Osteoblast (primary cell): ENCODE measurements at places on chromosomes 7 and 10. TPM values are rescaled to one million over a fixed set of nuclear protein-coding genes. Genes with fewer than 3 reads are reported as not detected.

- H3K4me1 ChIP-seq: peaks cover 16% of the 10 kb centered on the region
- H3K27me3 ChIP-seq: no peaks in the 10 kb centered on the region
- no peaks in the 10 kb centered on the region for H3K36me3 ChIP-seq
- H3K4me3 ChIP-seq: no peak overlapping the region
- DNase-seq: no peak
Observed at GRCh38 chr7:7100432-7100849, 81.9 kb upstream of the C1GALT1 start.

DNA sequence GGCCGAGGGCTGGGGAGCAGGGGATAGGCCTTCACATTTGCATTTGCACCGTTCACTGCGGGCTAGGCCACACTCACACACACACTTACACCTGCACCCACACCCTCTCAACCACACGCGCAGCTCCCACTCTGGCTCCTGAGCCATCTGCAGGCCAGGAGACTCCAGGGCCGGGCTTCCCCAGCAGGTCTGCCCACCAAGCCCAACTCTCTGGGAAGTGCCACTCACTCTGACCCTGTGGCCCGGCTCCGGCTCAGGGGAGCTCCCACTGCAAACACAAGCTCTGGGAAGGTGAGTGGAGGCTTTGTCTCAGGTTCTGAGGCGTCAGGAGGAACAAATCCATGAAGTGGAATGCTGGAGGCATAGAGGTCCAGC, 157.9 kb downstream of the NRF1 start:
- DNase-seq: no peak
- no peak overlapping the region for H3K4me3 ChIP-seq
- no peak overlapping the region for H3K27ac ChIP-seq
- H3K36me3 ChIP-seq: no peaks in the 10 kb centered on the region
- H3K4me1 ChIP-seq: no peaks in the 10 kb centered on the region

The GJD4 gene
- under 0.01 TPM in 1 of 2 replicates, not detected in the other for total RNA-seq

DNA sequence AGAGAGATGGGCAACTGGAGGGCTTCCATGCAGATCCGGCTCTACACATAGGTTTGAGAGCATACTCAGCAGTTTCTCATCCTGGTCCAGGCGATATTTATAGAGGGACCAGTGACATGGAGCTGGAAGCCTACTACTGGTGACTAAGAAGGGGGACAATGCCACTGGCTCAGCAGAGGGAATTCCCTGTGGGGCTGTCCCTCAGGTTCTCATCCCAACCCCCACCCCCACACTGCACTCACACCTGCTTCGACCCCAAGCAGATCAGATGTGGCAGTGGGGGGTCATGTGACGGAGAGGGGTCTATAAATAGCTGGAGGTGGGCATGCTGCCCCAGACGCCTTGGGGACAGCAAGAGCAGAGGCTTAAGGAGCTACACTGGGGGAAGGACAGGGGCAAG, at the start of gene CLCN1:
Gene CLCN1 (plus strand): TSS at position 336 of the 400 bp plus-strand sequence. CDS start 102 bp downstream, outside the sequence.
- H3K36me3 ChIP-seq: no peaks in the 10 kb centered on the region
- DNase-seq: no peak
- H3K4me3 ChIP-seq: no peak within 1 kb of the TSS
- H3K27ac ChIP-seq: no peak within 1 kb of the TSS
- H3K27me3 ChIP-seq: no peaks in the 10 kb centered on the region

The SFRP5 gene
- total RNA-seq: not detected in 2 replicates

The EPHA1 gene
- total RNA-seq: not detected in 2 replicates

The CYP2C19 gene
- not detected in 2 replicates for total RNA-seq

- peaks cover 10% of the 10 kb centered on the region for H3K4me1 ChIP-seq
- H3K27me3 ChIP-seq: no peaks in the 10 kb centered on the region
- no peak overlapping the region for H3K4me3 ChIP-seq
Observed at GRCh38 chr7:5758753-5759335, 22.6 kb downstream of the RNF216 start.

The OR2A5 gene
- not detected in 2 replicates for total RNA-seq

The AGFG2 gene
- total RNA-seq: 6.5 and 9.4 TPM in 2 replicates

The PRRT4 gene
- not detected in 2 replicates for total RNA-seq

DNA sequence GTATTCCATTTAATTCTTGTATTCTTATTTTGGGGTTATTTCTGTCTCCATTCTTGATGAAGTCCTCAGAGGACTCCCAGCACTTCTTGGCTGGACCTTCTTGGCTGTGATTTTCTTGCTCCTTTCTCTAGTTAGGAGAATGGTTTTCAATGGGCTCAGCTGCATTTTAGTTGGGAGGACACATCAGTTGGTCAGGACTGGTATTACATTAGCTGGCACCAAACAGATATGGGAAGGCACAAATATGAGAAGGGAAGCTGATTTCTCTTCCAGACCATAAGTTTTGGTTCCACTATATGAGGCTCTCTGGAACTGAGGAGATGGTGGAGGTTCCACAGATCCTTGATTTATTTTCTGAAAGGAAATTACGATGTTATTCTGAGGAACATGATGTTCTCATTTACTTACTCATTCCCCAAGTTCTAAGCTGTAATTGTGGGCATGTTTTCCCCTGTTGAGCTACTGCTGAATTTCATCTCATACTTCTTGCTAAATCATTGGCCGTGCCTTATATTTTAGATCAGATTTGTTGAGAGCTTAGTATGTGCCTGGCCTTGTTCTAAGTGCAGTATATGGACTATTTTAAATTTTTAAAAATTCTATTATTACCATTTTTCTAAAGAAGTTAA, 261.0 kb downstream of the THSD7A start:
- no peaks in the 10 kb centered on the region for H3K36me3 ChIP-seq
- H3K4me3 ChIP-seq: no peak overlapping the region
- H3K27ac ChIP-seq: no peak overlapping the region
- H3K4me1 ChIP-seq: no peaks in the 10 kb centered on the region

The FOXP2 gene
- 3.8 and 5.8 TPM in 2 replicates for total RNA-seq

- H3K27me3 ChIP-seq: peaks cover 10% of the 10 kb centered on the region
- H3K36me3 ChIP-seq: no peaks in the 10 kb centered on the region
- H3K27ac ChIP-seq: no peak overlapping the region
- no peak overlapping the region for H3K4me3 ChIP-seq
Observed at GRCh38 chr10:734481-734880, 45.0 kb upstream of the DIP2C start.

DNA sequence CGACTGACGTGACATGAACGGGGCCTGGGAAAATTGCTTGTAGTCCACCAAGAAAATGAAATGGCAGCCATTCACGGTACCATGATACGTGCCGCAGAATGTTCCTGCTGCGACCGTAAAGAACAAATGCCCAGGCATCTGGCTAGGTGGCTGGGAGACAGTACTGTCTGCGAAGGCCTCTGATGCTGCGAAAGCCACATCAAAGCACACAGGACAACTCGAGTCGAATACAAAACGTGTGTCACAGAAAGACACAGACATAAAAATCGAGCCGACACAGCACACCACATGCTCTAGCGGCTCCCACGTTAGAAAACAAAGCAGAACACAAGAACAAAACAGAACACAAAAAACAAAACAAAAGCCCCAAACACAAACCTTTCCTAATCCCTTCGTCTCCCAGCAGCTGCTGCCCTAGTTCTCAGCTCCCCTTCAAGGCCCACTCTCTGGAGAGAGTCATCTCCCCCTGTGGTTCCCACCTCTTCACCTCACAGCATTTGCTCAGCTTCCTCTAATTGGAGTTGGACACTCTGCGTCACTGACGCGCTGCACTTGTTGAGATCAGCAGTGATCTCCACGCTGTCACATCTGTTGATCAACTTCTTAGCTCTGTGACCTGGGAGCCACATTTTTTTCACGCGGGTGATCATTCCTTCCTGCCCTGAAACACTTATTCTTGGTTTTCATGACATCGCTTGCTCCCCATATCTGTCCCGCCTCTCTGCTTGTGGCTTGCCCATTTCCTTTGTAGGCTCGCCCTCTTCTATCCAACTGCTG, 112.2 kb downstream of the CLEC2L start:
- H3K27ac ChIP-seq: no peak overlapping the region
- H3K4me1 ChIP-seq: no peaks in the 10 kb centered on the region
- no peaks in the 10 kb centered on the region for H3K27me3 ChIP-seq
- peaks cover 17% of the 10 kb centered on the region for H3K36me3 ChIP-seq
- DNase-seq: no peak
- no peak overlapping the region for H3K4me3 ChIP-seq

GRCh38 chr10:88095223-88095721, 231.8 kb downstream of the PTEN start:
- peak; percentile 74 for DNase-seq
- no peaks in the 10 kb centered on the region for H3K36me3 ChIP-seq
- no peaks in the 10 kb centered on the region for H3K27me3 ChIP-seq
- H3K4me3 ChIP-seq: no peak overlapping the region
- H3K4me1 ChIP-seq: peaks cover 11% of the 10 kb centered on the region

- no peaks in the 10 kb centered on the region for H3K36me3 ChIP-seq
- no peak overlapping the region for H3K27ac ChIP-seq
- DNase-seq: no peak
- peaks cover 16% of the 10 kb centered on the region for H3K4me1 ChIP-seq
- no peaks in the 10 kb centered on the region for H3K27me3 ChIP-seq
Observed at GRCh38 chr7:40915071-40915470, 780.3 kb downstream of the SUGCT start.

GRCh38 chr7:116706668-116707126, 34.7 kb downstream of the MET start:
- H3K27ac ChIP-seq: peak overlapping the region; percentile 73
- DNase-seq: no peak
- peak overlapping the region; percentile 32 for H3K4me3 ChIP-seq
- H3K27me3 ChIP-seq: no peaks in the 10 kb centered on the region

DNA sequence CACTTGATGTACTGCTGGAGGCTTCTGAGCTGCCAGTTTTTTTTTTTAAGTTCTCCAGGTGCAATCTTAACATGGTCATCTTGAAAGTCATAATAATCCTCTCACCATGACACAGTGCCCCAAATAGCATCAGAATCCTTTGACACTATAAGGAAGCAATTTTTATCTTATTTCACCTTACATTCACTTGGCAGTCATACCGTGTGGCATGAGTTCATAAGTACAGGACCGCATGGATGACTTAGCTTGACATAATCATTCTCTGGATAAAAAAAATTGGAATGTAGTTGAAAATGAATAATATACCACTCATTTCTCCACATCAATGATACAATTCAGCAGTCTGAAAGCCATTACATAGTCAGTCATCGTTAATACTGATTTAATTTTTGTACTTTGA, 25.6 kb upstream of the TMEM196 start:
- H3K36me3 ChIP-seq: no peaks in the 10 kb centered on the region
- H3K4me1 ChIP-seq: no peaks in the 10 kb centered on the region
- no peak overlapping the region for H3K27ac ChIP-seq
- no peak overlapping the region for H3K4me3 ChIP-seq
- no peaks in the 10 kb centered on the region for H3K27me3 ChIP-seq

The TRPV6 gene
- total RNA-seq: not detected in 2 replicates

The LBX1 gene
- total RNA-seq: not detected in 2 replicates
